ENCODE measurements at places on chromosomes 1 and 21. TPM values are rescaled to one million over a fixed set of nuclear protein-coding genes. Genes with fewer than 3 reads are reported as not detected.

Gene FAM72D
- 20.0 TPM for total RNA-seq

Gene ABCD3
- total RNA-seq: 22.6 TPM

Gene FAM167B
- total RNA-seq: 1.2 TPM

Gene CALML6
- not detected for total RNA-seq

Gene PCSK9
- total RNA-seq: not detected

Gene METTL13
- 47.0 TPM for total RNA-seq

Gene RSPH1
- not detected for total RNA-seq

Gene TMEM81
- total RNA-seq: 3.0 TPM

Gene KIF1B
- total RNA-seq: 21.3 TPM

Gene FOXO6
- total RNA-seq: not detected

Gene RHBDL2
- not detected for total RNA-seq

Gene CR1
- 0.18 TPM for total RNA-seq
